ENCODE measurements at places on chromosomes 5 and 9.
A peak's percentile ranks its signal among the peaks of the same experiment; 100 is the strongest.

GRCh38 chr9:14939378-14939777, 29.1 kb upstream of the FREM1 start:
- DNase-seq: no peak

DNA sequence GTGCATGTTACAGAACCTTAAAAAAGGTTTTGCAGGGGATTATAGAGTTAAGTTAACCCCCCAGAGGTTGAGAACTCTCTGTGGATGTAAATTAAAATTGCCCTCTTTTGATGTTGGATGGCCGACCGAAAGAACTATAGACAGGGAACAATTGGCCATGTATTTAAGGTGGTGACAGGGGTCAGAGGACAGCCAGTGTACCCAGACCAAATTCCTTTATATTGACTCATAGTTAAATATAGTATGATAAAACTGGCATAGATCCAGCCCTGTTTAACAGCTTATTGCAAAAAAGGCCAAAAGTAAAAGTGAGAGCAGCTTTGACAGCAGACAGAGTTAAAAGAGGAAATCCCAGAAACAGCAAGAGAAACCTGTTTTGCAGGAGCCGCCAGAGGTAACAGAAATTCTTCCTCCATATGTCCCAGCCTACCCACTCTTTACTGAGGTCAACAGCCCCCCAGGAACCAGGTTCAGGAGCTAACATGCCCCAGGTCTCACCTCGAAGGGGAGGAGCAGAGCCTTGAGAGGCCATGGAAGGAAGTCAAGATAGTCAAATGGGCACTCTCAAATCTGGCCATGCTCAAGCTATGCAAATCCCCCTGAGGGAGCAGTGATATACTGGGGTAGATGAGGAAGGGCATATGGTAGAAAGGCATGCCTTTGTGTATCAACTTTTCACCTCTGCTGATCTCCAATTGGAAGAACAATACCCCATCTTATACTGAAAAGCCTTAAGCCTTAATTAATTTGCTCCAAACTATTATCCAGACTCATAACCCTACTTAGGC, 156.4 kb upstream of the COX7C start:
- DNase-seq: no peak

GRCh38 chr5:169904059-169904458, 76.2 kb downstream of the INSYN2B start:
- no peak for DNase-seq

DNA sequence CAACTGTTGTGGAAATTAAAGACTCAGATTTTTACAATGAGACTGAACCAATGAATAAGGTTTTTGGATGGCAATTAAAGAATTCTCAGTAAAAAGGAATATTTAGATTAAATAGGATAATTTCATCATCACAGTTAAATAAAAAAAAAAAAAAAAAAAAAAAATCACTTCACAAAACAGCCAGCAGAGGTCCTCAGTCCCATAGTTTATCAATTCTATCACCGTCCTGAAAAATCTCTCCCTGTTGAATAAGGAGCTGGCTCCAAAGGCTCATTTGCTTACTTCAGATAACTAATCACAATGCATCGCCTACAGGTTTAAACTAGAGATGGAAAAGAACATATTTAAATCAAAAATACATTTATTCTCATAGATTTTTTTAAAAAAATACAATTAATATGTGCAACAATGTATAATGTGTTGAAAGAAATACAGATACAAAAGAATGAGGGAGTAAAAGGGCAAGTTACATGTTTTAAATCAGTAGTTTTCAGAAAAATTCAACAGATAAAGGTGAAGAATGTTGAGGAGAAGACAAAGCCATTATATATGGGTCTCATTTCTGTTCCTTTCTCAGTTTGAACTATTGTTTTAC, 175.8 kb upstream of the CHD1 start:
- DNase-seq: no peak

GRCh38 chr9:69466151-69466550, 141.1 kb downstream of the ENTREP1 start:
- DNase-seq: no peak

GRCh38 chr5:1883925-1884677, 1.4 kb upstream of the IRX4 start:
- no peak for DNase-seq

GRCh38 chr9:70816316-70816715, 305.1 kb downstream of the TRPM3 start:
- DNase-seq: no peak

DNA sequence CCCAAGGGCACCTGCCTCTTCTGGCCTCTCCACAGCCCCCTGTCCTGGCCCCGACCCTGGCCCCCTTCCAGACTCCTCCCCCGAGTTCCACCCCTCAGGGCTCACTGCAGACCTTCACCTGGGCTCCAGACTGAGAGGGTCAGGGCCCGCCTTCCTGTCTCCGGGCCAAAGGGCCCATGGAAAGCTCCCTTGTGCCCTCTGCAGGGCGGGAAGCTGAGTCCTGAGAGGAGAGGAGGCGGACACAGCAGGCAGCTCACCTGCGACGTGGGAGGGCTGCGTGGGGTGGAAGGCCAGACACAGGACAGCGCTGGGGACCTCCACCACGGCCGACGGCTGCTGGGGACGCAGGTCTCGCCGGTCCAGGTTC, 20.6 kb downstream of the DYNC2I2 start:
- DNase-seq: no peak

DNA sequence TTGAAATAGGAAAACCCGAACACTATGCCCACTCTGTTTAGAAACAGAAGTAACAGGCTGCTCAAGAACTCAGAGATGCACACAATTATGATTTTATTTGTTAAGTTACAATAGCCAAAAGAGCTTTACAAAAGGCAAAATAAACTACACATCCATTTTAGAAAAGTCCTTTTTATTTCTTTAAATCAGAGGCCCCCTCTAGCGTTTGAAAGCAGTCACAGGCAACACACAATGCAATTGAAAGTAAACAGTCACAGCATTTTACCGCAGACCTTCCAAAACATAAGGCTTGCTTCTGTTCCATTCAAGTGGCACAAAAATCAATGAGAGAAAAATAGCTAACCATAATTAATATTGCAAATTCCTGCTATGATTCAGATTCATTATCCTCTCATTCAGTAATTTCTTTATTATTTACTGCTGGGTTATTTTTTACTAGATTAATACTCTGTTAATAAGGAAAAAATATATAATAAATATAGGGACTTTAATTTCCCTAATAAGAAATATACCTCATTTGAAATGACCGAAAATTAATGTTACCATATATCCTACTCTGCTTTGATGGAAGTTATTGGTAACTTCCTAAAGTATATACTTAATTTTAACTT, 78.3 kb downstream of the CEP120 start:
- DNase-seq: no peak

- no peak for DNase-seq
These were observed 1227.7 kb upstream of the WWC1 start for GRCh38 chr5:167063788-167064187.

- DNase-seq: peak; percentile 5
These were observed 839 bp downstream of the GABRG2 start for GRCh38 chr5:162068412-162068811.

DNA sequence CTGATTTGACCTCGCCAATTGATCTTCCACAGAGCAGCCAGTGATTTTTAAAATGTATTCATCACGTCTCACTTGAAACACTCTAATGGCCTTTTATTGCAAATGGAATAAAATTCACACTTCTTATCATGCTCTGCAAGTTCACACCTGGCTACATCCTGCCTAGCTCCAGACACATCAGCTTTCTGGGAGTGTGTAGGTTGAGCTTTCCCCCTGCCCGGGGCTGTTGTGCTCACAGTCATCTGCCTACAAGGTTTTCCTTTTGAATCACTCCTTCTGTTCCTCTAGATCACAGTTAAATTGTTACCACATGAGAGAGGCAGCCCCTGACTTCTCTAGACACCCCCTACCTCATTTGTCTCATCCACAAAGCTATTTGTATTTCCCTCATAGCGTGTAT, 674.5 kb downstream of the PRELID2 start:
- DNase-seq: no peak

GRCh38 chr5:150401076-150401375, 11.7 kb downstream of the CD74 start:
- DNase-seq: peak; percentile 52

GRCh38 chr5:95817430-95817829, 5.1 kb downstream of the GLRX start:
- no peak for DNase-seq

GRCh38 chr5:149497357-149497756, 53.9 kb downstream of the CSNK1A1 start:
- no peak for DNase-seq

- no peak for DNase-seq
These were observed 65.9 kb upstream of the PLPP1 start for GRCh38 chr5:55600497-55601203.

DNA sequence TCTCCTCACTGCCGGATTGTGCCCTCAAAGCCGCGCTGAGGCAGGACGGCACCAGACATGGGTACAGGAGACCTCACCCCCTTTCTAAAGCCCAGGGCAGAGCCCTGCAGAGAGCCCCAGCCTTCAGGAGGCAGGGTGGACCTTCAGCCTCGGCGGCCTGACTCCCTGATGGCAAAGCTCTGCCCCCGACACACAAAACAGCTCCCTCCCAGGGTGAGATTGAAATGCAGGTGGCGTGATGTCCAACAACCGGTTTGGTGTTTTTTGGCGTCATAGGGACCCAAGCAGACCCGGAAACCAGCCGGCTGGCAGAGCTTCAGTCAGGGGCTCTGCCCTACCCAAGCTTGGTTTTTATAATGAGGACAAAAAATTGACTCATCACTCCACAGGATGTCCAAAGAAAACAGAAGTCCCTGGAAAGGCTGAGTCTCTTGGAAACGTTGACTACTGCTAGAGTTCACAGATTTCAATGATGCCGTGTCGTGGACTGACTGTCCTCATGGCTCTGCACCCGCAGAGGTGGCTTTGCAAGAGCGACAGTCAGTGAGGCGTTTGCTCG, 275.2 kb upstream of the IRX1 start:
- no peak for DNase-seq

GRCh38 chr5:120007598-120007997, 378.2 kb downstream of the FAM170A start:
- DNase-seq: no peak

GRCh38 chr9:114229295-114229694, 74.0 kb downstream of the COL27A1 start:
- DNase-seq: no peak

- DNase-seq: no peak
These were observed 3.9 kb downstream of the TYRP1 start for GRCh38 chr9:12696931-12697622.

DNA sequence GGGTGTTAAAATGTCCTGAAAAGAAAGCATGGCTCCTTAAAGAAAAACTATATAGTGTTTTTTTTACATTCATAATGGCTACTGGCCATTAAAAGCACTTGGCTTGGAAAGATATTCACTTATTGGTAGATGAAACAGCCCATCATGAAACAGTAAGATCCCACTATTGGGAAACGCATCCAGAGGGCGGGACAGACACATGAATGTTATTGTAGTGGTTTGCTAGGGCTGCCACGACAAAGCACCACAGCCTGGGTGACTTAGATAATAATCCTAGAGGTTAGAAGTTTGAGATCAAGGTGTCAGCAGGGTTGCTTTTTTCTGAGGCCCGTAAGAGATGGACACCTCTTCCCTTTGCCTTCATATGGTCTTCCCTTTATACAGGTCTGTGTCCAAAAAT, 139.4 kb upstream of the ANKH start:
- no peak for DNase-seq

DNA sequence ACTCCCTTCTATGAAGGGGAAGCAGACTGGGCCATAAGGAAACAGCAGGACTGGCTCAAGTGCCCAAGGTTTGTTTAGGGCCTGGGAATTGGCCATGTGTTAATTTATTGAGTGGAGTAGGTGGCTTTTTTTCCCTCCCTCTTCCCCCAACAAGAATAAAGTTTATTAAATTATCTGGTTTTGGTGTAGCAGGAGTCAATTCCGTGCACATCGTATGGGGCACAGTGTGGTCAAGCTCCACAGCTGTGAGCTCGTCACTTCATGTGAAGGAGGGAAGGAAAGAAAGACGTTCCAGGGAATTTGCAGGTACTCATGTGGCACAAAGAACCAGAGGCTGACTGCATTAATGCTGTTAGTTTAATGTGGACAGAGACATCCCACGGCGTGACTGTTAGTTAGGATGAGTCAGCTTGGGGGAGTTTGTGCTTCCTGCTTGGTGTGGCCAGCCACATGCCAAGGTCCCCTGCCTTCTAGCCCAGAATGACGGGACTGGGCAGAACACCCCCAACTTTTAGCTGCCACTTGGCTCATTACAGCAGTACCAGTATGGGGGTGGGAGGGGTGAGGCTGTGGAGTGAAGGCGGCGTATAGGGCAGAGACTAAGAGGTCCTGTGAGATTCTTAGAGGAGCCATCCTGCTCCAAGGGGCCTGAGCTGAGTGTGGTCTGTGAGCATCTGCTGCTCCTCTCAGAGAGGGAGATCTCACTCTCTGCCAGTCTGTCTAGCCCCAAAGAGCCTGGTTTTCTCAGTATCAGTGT, 33.2 kb downstream of the CSF1R start:
- DNase-seq: no peak

DNA sequence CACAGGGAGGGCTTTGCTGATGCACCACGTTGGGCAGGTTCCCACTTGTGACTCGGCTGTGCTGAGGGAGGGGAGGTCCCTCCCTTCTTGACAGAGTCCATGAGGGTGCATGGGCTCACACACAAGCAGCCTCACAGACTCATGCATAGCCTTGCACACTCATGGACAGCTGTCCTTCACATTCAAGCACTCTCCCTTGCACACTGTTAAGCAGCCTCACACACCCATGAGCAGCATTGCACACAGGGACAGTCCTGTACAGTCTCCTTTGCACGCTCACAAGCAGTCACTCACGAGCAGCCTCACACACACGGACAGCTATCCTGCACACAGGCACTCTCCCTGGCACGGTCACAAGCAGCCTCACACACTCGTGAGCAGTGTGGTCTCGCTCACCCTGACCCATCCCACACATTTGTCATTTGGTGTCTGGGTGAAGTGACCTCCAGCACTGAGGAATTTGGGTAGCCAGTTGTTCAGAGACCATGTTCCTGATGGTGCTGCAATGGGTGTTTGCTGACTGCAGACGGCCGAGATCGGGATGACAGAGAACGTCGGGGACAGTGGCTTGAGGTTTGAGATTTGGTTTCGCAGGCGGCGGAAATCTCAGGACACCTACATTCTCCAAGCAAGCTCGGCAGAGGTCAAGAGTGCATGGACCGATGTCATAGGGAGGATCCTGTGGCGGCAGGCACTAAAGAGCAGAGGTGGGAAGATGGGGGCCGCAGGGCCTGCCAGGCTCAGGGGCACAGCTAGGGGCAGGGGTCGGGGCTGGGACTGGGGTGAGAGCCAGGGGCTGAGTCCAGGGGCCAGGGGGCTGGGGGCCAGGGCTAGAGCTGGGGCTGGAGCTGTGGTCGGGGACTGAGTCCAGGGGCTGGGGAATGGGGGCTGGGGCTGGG, 17.7 kb upstream of the LRRC14B start:
- no peak for DNase-seq

Measured in CMK (cell line).